ENCODE measurements at places on chromosomes 11 and 22.

GRCh38 chr11:36757075-36757474 is 159.0 kb upstream of the RAG2 start:
- DNase-seq, result no peak

GRCh38 chr11:2166091-2166851 is 5.3 kb upstream of the INS start:
- DNase-seq, result peak; percentile 77

DNA sequence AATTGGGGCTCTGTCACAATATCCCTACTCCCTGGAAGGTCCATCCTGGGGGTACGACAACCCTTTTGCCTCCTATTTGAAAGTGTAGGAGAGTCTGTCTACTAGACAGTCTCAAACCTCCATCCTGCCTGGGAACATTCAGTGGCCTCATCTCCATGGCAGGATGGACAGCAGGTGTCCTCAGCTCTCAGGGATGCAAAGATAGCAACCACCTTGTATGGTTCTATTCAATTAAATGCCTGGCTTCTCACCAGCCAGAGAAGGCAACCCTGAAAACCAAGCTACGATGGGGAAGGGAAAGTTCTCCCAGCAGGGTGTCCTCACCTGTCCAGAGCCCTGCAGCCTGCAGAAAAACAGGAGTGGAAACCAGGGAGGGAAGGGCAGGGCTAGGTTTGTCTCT is 164.9 kb downstream of the MIAT start:
- DNase-seq, result no peak

GRCh38 chr11:5631969-5632635 is 7.3 kb downstream of the TRIM34 start:
- no peak for DNase-seq

DNA sequence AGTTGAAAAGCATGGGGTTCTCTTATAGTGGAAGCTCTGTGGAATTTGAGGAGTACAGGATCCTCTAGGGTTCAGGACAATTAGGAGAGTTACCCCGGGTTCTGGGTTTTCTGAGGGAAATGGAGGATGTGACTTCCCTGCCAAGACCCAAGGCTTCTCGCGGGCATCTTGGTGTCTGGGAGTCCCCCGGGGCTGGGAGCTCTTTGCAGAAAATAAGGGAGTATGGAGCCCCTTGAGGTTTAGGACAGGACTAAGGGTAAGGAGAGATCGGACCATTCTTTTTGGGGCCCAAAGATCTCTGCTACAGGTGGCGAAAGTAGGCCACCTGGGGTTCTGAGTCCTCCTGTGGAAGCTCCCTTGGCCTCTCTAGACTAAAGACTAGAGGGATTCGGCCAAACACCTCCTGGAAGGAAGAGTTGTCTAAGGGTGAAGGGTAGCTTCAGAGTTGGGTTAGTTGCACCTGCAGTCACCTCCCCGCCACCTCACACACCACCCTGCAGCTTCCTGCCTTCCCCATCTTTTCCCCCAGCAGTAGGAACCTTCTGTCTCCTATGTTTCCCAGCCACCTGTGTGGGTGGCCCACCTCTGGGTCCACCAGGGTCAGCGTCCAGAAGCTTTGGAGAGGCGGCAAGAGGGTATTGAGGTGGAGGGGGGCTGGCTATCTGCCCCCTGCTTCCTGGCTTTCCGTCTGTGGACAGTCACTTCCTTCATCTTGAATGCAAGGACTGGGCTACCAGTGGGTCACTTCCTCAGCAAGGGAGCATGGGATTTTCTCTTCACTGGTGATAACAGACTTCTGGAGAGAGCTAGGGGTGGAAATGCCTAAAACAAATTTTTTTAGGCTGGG is 908 bp downstream of the LIMK2 start:
- no peak for DNase-seq

GRCh38 chr22:47929073-47929472 is 1166.6 kb downstream of the TBC1D22A start:
- DNase-seq, result no peak

- DNase-seq, result no peak
These were observed 108.4 kb downstream of the ABTB2 start for GRCh38 chr11:34249439-34249838.

GRCh38 chr11:85946221-85946620 is 91.0 kb downstream of the CCDC83 start:
- DNase-seq, result no peak

GRCh38 chr22:22655452-22656290 is 11.3 kb downstream of the GGTLC2 start:
- DNase-seq, result no peak

GRCh38 chr22:26236991-26237390 is 67.7 kb downstream of the SEZ6L start:
- no peak for DNase-seq

GRCh38 chr22:44719586-44720368 is 17.8 kb downstream of the PRR5 start:
- peak; percentile 58 for DNase-seq

- no peak for DNase-seq
These were observed 81.9 kb downstream of the BDNF start for GRCh38 chr11:27618281-27618915.

GRCh38 chr22:21591695-21592094 is 24.2 kb downstream of the UBE2L3 start:
- DNase-seq, result no peak

DNA sequence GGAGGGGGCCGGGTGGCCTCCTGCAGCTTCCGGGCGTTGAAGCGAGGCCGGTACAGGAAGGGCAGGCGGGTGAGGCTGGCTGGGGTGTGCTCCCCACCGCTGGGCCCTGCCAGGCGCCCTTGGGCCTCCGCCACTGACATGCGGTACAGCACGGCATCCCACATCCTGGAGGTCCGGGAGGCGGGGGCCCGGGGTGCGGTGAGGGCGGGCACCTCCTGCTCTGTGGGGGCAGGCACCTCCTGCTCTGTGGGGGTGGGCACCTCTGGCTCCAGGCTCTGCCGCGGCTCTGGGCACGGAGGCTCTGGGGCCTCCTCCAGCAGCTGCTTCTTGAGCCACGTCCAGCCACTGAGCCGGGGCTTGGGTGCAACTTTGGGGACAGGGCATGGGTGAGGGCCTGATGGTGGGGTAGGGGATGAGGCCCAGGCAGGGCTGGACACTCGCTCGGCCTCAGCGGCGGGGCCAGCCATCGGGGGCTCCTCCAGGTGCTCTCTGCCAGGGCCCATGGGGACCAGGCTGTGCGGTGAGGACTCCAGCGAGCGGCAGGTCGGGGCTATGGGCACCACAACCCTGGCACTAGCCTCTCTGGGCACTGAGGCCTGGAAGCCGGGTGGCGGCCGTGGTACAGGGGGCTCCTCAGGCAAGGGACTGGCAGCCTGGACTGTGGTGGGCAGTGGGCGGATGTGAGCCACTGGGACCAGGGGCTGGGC is 2.3 kb downstream of the PRR33 start:
- DNase-seq, result peak; percentile 56

GRCh38 chr11:83056611-83057010 is 15.1 kb downstream of the RAB30 start:
- DNase-seq, result no peak

- DNase-seq, result no peak
These were observed 58.0 kb upstream of the KIRREL3 start for GRCh38 chr11:127058524-127058923.

- DNase-seq, result no peak
These were observed 109.4 kb downstream of the KIF18A start for GRCh38 chr11:27998552-27998951.

DNA sequence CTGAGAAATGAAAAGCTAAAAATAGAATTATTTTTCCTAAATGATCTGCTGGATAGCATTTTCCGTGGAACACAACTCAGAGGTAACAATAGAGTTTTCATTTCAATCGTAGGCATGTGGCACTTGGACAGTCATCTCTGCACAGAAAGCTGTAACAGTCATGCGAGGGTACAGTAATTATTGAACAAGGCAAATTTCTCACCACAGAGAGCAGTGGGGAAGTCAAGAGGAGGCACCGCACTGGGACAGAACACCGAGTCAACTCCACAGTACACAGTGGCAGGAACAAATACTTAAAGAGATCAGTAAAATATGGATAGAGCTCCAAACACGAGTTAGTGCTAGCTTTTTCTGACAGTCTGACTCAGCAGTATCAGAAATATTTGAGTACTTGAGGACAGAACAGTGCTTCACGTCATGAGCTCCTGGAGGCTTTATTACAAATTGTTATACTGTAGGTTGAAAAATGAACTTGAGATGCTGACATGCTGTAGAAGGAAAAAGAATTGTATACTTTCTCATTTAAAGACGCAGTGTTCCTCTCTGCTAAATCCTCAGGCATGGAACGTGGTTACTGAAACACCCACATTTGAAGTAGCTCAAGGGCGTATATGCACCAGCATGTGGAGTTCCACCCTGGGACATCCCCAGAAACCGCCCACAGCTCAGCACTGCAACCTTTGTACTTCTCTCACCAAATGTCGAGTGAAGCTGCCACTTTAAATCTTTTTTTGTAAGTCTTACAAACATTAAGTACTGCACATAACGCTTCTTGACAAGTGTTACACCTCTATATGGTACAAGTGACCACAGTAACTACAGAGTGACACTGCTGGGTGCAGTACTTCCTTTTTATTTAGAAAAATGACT is 27.4 kb upstream of the YPEL1 start:
- DNase-seq, result no peak

- DNase-seq, result peak; percentile 60
These were observed at the start of gene BID for GRCh38 chr22:17774206-17774925. TSS of gene BID (minus strand) at chr22:17774469. CDS start at chr22:17750116, 24,353 bp downstream.

DNA sequence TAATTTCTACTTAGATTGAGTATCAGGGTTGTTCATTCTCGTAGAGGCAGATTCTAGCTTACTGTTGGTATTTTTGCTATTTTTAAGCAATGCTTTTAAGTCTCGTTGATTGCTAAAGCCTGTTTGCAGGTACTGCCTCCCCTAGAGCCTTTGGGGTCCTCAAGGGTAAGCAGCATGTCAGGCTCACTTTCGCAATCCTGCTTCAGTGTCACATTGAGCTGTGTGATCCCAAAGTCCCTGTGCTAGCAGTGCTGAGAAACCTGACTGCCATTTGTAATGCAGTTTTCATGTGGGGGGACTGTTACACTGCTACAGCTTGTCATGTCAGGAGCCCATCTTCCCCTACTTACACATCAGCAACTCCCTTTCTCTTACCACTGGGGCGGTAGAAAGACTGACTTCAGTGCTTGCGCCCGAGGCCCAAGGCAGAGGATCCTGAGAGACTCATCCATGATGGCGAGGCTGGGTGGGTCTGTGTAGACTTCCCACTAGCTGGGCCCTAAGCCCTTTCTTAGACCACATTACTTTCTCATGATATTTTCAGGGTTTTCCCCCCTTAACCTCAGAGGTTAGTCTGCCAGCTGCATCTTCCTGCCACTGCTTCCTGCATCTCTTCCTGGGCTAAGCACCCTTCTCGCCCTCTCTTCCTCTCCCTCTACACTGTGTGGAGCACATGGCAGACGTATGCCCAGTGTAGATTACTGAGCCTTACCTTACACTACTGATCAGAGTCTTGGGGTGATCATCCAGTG is 40.8 kb upstream of the ST14 start:
- no peak for DNase-seq

DNA sequence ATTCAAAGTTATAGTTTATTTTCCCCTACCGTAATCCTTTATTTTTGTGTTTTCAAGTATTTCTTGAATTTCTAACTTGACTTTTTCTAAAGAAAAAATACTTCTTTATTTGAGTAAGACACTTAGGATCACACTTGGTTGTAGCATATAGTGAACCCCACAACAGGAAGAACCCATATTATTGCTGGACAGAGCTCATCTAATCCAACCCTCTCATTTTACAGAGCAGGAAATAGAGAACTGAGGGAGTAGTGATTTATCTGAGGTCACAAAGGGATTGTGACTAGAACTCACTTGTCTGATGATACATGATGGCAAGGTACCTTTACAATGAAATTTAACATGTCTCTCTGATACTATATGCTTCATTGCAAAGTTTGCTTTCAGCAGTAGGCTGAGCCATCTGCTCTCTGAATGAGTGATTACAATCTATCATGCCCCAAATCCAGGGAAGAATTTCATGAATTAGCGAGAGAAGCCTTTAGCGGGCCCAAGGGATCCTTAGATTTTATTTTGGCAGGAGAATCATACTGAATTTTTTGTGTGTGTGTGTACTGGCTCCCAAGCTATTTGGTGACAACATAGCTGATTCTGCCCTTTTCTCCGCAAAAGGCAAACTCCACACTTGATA is 9.8 kb downstream of the SLC17A6 start:
- no peak for DNase-seq

- DNase-seq, result peak; percentile 97
These were observed 966 bp downstream of the AHNAK start for GRCh38 chr11:62545437-62546243.

DNA sequence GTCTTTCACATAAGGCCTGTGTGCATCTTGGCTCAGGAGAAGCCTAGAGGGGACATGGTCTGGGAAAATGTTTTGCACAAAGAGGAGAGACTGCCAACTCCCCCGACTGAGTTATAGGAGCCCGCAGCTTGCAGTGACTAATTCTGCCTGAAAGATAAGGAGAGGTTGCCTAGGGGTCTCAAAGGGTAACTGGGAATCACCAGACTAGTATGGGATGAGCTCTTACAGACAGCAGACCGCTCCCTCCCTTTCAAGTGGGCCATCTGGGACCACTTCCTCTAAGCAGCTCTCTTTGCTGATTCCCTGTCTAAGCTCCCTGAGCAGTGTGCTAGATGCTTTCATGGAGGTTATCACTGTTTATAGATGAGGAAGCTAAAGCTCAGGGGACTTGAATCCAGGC is 105.1 kb downstream of the TENM4 start:
- no peak for DNase-seq

GRCh38 chr11:70798296-70798695 is 400.0 kb downstream of the CTTN start:
- DNase-seq, result no peak

- no peak for DNase-seq
These were observed 15.8 kb upstream of the DGKZ start for GRCh38 chr11:46331282-46331984.

DNA sequence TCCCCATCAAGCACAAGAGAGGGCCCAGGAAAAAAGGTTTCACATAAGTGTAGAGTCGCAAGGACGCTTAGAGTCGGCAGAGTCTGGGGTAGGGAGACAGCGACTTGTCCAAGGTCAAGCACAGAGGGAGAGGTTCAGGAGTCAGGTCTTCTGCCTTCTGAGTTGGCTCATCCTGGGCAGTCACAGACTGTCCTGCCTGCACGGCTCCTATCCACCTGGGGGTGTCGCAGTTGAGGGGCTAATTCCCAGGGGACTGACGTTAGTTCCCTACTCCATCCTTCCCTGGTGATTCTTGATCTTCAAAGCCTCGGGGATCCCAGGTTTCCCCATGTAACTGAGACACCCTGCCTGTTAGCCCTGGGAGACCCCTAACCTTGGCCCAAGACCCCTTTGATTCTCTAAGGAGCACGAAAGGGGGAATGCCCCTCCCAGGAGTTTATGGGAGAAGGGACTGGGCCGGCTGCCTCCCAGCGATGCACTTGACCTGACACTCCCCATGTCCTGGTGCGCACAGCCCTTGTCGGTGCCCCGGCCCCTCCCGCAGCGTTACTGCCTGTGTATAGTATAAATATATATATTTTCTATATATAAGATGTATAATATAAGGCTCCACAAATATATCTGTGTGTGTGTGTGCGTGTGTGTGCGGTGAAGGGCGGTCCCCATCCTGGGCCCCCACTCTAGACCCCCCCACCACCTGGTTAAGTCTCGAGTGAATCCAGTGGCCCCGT is 14.7 kb upstream of the TAB1 start:
- DNase-seq, result peak; percentile 46

Measured in stomach (tissue), 19 donors.